ENCODE measurements at places on chromosomes 5 and 9. TPM values are rescaled to one million over a fixed set of nuclear protein-coding genes. Genes with fewer than 3 reads are reported as not detected.

GRCh38 chr9:96719921-96720320 is 58.0 kb downstream of the ZNF510 start:
- DNase-seq: no peak

GRCh38 chr5:119055294-119055693 is 15.6 kb upstream of the DMXL1 start:
- DNase-seq: no peak

DNA sequence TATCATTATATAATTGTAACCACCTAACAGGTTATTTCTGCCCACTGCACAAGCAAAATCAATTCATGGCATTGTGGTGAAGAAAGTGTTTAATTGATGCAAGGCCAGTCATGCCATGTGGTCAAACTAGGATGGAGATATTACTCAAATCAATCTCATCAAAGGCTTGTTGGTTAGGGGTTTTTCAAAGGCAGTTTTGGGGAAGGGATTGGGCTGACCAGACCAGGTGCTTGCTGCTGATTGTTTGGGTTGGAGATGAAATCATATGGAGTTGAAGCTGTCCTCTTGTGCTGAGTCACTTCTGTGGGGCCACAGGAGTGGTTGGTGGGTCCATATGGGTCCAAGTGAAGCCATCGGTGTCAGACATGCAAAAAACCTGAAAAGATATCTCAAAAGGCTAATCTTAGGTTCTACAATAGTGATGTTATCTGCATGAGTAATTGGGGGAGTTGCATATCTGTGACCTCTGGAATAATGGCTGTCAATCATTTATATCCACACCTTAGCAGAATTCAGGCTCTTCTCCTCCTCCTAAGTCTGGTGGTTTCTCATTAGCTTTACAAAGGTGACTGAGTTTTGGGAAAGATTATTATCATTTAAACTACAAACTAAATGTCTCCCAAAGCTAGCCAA is 44.9 kb downstream of the HMGCS1 start:
- DNase-seq: no peak

GRCh38 chr5:56126487-56127179 is 106.5 kb downstream of the ANKRD55 start:
- DNase-seq: peak; percentile 92

DNA sequence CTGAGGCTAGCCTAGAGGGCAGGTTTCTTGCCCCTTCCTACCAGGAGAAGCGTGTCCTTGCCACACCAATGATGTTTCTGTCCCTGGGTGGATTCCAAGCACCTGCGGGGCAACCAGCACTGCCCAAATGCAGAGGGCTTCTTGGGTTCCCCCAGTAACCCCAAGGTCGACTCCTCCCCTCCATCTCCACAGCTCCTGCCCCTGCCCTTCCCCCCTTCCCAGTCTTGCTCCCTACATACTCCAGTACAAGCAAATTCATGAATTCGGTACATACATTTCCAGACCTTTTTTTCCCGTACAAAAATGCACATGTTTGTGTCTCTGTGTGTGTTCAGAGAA is 12.8 kb upstream of the JADE2 start:
- no peak for DNase-seq

GRCh38 chr5:93150311-93151012 is 430.6 kb downstream of the NR2F1-AS1 start:
- no peak for DNase-seq

DNA sequence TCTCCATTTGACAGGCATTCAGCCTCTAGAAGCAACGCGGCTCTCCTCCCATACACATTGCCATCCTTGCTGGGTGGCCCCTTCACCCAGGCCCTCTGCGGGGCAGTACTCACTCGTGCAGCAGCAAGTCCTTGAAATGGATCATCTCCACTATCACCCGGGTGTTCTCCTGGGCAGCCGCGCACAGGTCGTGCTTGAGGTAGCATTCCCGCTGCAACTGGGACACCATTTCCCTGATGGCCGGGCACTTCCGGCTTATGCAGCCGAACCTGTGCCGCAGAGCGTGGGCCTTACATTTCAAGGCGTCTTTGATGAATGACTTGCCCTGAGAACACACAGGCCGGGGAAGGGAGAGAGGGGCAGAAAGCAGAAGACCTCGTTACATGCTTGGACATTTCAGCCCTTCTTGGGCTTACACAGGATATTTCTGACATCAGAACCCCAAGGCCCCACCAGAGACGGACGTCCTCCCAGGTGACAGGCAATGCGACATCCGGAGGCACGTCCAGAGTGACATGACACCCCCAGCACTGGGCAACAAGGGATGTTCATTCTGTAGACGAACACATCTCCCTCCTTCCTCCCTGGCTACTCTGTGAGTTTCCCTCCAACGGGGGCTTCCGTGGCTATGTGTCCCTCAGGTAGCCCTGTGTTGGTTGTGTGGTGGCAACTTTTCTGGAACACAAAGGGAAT is 5.0 kb downstream of the STC2 start:
- DNase-seq: no peak

- no peak for DNase-seq
Observed at GRCh38 chr9:124810663-124811355, 33.9 kb downstream of the OLFML2A start.

- DNase-seq: no peak
Observed at GRCh38 chr9:114968671-114969070, 38.3 kb upstream of the TNFSF8 start.

Gene PGM5
- total RNA-seq: 0.26 TPM

Gene CD274
- 44.7 TPM for total RNA-seq

Gene MARCHF6
- 53.1 TPM for total RNA-seq

All from pulmonary artery endothelial cell (primary cell).